Kidney epithelial cell (primary cell): ENCODE measurements at places on chromosomes 1 and 21. TPM values are rescaled to one million over a fixed set of nuclear protein-coding genes. Genes with fewer than 3 reads are reported as not detected.

The SLC45A3 gene
- total RNA-seq, result 8.5 and 9.3 TPM in 2 replicates

DNA sequence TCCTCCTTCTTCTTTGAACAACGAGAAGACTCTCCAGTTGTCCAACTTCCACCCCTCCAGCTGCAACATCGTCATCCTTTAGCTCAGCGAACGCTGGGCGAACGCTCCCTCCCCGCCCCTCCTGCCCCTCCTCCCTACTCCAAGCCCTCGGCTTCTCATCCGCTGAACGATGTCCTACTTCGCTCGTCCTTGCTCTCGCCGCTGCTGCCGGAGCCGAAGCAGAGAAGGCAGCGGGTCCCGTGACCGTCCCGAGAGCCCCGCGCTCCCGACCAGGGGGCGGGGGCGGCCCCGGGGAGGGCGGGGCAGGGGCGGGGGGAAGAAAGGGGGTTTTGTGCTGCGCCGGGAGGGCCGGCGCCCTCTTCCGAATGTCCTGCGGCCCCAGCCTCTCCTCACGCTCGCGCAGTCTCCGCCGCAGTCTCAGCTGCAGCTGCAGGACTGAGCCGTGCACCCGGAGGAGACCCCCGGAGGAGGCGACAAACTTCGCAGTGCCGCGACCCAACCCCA lies at the start of gene BCAN:
Gene BCAN (plus strand): TSS at position 357 of the 504 bp plus-strand sequence. CDS start 3,938 bp downstream, outside the sequence.
- DNase-seq, result no peak

The NTNG1 gene
- total RNA-seq, result 3.7 and 5.2 TPM in 2 replicates

- DNase-seq, result no peak
Observed at GRCh38 chr1:44640200-44640853, 34.0 kb downstream of the TMEM53 start.

DNA sequence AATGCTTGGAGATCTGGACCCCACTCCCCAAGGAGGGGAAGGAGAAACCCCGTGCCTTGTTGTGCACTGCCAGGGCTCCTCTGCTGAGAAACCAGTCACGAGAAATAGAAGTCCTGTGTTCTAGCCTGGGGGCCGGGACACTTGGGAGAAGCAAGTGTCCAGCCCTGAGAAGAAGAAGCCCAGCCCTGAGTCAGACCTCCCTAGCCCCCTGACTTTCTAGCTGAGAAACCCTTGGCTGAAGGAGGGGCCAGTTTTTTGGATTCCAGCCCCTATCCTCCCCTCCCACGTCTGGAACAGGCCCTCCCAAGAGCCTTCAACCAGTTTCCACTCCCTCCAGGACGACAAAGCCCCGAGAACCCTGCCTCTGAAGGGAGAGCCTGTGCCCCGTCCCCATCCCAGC lies 100.5 kb downstream of the NAV1 start:
- DNase-seq, result no peak

The PADI2 gene
- 6.4 and 8.1 TPM in 2 replicates for total RNA-seq

The FMO2 gene
- total RNA-seq, result not detected in 2 replicates

DNA sequence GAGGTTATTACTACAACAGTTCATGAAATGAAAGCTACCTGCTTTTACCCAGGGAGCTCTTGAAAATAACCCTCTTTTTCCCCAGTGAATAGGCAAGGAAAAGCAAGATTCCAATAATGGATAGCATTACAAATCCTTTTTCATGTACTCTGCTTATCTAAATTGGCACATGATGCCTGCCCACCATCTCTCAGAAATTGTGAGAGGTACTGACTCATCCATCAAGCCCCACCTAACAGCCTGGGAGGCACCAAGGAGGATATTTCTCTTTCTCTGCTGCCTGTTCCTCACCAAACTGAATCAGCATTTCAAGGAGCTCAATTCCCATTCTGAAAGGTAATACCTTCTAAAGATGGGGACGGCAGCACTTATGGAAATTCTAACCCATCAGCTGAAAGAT lies 34.4 kb downstream of the PALMD start:
- no peak for DNase-seq

The RGS18 gene
- 0.14 TPM in 1 of 2 replicates, not detected in the other for total RNA-seq

The DUSP23 gene
- 67.3 and 73.0 TPM in 2 replicates for total RNA-seq

The LGR6 gene
- total RNA-seq, result 0.08 and 0.68 TPM in 2 replicates

The KANK4 gene
- total RNA-seq, result 10.1 and 10.5 TPM in 2 replicates

The DYRK1A gene
- total RNA-seq, result 41.7 and 53.1 TPM in 2 replicates

DNA sequence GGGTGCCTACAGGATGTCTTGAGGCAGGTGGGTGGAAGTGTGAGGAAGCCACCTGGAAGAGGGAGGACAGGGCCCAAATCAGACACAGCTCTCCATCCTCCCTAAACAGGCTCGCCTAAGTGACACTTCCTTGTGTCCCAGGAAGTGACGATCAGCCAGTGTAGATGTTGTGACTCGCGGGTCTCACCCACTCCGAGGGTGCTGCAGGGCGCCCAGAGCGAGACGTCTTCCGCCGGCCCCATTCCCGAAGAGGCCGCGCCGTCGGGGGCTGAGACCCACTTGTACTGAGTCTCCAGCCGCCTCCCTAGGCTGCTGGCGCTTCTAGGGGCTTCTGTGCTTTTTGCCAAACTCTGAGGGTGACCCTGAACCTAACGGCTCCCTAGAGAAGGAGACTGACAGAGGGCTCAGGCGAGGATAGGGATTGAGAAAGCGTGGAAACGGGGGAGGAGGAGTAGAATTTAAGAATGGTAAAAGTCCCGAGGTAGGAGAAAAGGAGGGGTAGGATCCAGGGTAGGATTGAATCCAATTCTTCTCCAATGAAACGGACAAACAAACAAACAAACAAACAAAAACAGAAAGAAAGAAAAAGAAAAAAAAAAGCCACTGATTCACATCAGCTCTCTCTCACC lies 543 bp upstream of the MARK1 start:
- no peak for DNase-seq

GRCh38 chr21:46183910-46184624 lies at the start of gene SPATC1L:
TSS of gene SPATC1L (minus strand) at chr21:46184459. CDS start at chr21:46182816, 1,643 bp downstream.
- peak; percentile 21 for DNase-seq

DNA sequence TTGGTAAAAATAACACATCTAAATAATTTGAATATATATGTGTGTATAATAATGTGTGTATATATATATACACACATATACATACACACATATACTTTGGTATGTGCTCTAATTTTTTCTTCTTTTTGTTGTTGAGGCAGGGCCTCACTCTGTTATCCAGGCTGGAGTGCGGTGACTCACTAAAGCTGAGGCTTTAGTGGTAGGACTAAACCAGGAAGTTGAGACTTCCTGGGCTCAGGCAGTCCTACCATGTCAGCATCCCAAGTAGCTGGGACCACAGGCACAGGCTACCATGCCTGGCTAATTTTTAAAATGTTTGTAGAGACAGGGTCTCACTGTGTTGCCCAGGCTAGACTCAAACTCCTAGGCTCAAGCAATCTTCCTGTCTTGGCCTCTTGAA lies 46.7 kb upstream of the CXADR start:
- no peak for DNase-seq

- DNase-seq, result no peak
Observed at GRCh38 chr1:207973898-207974568, 63.1 kb upstream of the CD34 start.
